ENCODE measurements at places on chromosomes 6 and 20.

DNA sequence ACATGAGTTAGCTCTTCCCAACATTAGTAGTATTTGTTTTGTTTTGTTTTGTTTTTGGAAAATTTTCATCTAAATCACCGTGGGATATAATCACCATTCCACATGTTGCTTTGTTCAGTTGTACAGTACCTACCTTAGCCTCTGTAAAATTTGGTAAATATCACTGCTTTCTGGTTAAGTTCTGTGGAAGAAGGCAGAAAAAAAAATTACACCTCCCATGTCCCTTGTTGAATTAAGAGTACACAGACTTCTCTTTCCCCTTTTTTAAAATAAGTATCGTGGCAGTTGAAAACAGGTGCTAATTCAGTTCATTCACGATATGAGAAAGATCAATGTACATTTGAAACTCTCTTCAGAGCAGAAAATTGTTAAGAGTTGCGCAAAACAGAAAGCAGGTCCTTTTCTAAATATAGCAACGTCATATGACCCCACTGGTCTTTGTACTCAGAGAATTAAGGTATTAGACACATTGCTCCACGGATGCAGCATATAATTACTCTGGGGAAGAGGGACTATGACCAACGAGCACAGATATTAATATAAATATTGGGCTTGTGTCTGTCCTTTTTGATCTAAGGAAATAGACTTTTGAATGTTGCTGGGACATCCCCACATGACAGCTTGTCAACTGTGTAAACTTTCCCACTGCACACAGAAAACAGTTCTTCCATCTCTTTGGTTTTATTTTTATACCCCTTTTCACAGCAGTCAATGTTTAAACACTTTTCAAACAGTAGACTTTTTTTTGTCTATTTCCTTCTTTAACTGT is 58.6 kb upstream of the ZNF217 start:
- DNase-seq, result no peak

DNA sequence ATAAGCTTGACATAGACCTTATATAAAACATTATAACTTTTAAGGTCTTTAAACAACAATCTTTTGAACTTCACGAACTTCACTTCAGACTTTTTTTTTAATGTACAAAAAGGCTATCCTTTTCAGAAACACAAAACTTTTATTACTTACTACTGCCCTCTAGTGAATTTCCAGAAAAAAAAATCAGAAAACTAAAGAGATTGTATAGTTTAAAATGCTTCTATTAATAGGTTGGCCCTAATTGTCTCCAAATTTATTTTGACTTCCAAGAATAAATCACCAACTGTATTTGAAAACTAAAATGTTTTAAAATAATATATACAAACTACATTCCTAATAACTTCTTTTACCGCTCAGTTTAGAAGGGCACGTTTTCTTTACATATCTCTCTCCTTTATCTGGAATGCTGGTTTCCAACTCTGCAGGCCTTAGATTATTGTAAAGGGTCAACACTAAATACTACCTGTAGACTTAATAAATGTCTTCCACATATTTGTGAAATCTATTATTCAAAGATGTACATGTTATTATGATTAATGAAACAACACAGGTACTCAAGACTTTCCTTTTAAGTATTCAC is 66.8 kb downstream of the LMBRD1 start:
- DNase-seq, result no peak

- DNase-seq, result no peak
Measured at GRCh38 chr20:19143890-19144289, 68.6 kb upstream of the SLC24A3 start.

DNA sequence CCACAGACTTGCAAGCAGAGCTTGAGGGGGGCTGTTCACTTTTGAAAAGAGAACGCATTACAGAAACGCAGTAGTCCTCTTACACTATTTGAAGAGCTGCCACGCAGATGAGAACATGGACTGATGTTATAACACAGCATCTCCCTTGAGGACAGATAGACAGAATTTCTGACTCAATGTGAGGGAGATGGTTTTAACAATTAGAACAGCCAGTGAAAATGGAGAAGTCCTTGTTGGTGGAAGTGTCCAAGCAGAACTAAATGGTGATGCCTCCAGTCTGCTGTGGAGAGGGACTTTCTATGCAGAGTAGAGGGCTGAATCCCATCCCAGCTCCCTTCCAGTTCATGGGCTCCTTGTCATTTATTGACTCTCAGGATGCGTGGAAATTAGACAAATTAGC is 100.0 kb downstream of the RREB1 start:
- DNase-seq, result no peak

- DNase-seq, result no peak
Measured at GRCh38 chr6:28653876-28654275, 128.2 kb downstream of the GPX5 start.

GRCh38 chr20:24066076-24066700 is 77.6 kb upstream of the GGTLC1 start:
- DNase-seq, result no peak

- DNase-seq, result no peak
Measured at GRCh38 chr6:25312703-25313102, 33.5 kb downstream of the CARMIL1 start.

GRCh38 chr6:14060971-14061370 is 56.6 kb upstream of the CD83 start:
- DNase-seq, result no peak

DNA sequence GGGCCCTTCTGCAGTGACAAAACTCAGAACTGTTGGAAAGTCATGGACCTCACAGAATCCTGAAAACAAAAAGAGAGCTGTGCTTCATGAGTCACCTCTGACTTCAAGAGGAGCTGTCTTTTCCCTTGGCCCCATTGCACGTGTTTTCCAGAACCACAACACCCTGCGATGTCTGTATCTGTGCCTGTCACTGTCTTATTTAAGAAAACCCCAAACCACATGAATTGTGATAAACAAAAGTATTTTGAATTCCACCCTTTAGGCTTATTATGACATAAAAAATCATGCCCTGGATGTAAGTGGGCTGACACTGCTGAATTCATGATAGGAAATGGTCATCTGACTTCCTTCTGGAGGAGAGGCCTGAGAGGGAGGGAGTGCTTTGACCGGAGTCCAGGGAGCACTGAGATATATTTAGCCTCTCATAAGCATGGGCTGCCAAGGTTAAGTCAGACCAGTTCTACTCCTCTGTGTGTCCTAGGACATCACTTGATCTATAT is 96.4 kb upstream of the DUSP22 start:
- no peak for DNase-seq

DNA sequence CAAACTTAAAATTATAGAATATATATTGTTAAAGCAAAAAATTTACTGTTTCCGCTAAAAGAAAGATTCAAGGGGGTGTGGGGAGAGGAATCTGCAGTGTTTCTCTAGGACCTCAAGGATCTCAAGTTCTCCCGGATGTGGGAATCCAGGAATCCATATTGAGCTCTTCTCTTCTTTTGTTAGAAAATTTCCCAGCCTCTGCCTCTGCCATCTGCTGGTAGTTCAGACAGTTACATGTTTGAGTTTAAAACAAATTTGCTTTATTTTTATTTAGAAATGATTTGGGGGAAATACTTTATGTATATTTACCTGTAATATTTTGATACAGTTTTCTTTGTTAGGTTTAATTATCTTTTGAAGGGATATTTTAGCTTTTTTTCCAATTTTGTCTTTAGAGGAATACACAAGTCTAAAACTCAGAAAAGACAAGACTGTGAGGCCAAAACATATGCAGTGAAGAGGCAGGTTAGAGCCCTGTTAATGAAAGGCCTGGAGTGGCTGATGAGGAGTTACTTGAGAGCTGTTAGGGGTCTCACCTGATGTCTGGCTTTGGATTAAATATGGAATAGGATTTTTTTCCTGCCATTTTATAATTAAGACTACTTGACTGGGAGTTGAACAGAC is 268.8 kb downstream of the ARID1B start:
- no peak for DNase-seq

GRCh38 chr6:25477006-25477590 is 174.9 kb upstream of the SCGN start:
- no peak for DNase-seq

GRCh38 chr6:2460216-2460745 is 214.9 kb upstream of the GMDS start:
- DNase-seq, result no peak

- DNase-seq, result no peak
Measured at GRCh38 chr6:26123947-26124780, 36.9 kb downstream of the HFE start.

DNA sequence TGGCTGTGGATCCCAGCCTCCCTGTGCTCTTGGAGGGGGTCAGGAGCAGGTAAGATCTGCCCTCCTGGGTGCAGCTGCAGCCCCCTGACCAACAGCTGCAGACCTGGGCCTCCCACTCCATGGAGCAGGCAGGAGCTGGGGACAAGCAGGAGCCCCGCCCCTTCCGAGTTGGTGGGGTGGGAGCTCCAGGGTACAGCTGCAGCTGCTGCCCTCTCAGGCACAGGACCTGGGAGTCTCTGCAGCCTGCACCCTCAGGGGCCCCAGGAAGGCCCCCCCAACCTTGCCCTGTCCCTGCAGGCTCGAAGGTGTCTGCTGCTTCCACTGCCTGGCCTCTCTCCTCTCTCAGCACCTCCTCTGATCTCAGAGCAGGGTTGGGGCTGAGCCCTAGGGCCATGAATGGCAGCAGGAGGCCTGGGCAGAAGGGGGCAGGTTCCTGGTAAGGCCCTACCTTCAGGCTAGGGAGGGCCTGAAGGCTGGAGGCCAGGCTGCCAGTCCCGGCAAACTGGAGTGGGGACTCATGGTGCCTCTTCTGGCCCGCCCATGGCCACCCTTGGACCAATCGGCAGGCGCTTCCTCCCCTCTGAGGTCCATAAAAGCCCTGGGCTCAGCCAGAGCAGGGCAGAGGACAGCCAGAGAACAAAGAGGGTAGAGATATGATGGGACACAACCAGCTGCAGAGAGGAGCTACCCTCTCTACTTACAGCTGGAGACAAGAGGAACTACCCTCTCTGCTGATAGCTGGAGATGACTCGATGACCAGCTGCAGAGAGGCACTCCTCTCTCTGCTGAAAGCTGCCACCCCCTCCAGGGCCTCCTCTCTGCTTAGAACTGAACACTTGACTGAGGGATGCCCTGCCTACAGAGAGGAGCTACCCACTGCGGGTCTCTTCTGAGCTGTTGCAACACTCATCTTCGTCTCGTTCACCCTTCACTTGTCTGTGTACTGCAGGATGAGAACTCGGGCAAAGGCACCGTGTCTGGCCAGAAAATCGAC is 7.8 kb upstream of the PACSIN1 start:
- no peak for DNase-seq

DNA sequence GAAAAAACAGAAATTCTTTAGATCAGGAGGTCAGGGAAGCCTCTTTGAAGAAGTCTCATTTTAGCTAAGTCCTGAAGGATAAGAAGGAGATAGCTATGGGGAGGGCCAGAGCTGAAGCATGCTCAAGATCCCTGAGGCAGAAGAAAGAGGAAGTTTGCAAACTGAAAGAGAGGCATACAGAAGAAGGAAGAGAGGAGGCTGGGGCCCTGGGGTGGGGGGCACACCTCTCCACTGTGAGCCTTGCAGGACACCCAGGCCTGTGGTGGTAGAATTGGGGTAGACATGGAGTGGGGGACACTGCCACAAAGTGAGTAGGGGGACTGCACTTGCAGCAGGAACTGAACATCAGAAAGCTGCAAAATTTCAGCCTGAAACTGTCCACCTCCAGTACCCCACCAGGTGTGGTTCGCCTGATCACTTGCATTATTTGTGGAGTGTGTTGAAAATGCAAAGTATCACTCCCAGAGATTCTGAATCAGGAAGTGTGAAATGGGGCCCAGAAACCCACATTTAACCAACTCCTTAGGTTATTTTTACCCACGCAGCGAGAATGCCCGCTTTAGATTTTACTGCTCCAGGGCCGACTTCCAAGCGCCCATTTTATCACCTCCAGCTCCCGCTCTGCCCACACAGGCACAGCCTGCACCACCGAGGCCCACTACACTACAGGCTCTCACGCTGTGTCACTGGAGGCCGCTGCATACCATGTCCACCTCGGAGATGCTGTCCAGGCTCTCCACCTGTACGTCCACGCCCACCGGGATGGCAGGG is 44.0 kb downstream of the GABRR2 start:
- no peak for DNase-seq

- no peak for DNase-seq
Measured at GRCh38 chr6:139982652-139983295, 608.3 kb upstream of the CITED2 start.

DNA sequence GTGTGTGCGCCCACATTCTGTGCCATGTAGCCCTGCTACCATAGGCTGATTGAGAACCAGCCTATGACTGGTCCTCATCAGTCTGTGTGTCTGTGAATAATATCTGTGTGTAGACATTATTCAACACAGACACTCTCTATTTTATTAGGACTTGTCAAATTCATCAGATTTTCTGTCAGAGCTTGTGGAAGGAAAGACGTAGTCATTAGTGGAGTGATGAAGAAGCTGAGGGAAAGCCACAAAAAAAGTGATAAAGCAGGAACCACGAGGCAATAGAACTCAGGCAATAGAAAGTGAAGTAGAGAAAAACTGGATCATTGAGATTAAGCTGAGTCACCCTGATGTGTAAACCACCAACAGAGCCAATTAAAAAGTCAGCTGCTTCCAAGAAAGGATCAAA is 122.2 kb upstream of the MARCKS start:
- no peak for DNase-seq

- DNase-seq, result no peak
Measured at GRCh38 chr20:45649312-45649863, 18.3 kb upstream of the WFDC9 start.

- DNase-seq, result no peak
Measured at GRCh38 chr6:11920566-11920965, 91.5 kb upstream of the HIVEP1 start.

DNA sequence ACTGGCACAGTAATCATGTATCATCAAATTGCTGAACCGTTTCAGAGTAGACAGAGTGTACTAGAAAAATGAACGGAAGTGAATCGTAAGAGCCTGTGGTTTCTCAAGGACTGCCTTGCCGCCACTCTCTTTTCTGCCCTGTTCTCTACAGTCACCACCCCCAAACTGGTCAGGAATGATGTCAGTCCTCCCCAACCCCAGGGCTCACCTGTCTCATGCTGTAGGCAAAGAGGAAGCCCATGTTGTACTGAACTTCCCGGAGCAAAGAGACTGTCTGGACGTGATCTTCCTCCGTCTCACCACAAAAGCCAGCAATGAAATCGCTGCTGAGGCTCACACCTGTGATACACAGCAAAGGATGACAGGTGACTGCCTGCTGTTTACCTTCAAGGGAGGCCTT is 31.0 kb downstream of the CDK5RAP1 start:
- peak; percentile 41 for DNase-seq

DNA sequence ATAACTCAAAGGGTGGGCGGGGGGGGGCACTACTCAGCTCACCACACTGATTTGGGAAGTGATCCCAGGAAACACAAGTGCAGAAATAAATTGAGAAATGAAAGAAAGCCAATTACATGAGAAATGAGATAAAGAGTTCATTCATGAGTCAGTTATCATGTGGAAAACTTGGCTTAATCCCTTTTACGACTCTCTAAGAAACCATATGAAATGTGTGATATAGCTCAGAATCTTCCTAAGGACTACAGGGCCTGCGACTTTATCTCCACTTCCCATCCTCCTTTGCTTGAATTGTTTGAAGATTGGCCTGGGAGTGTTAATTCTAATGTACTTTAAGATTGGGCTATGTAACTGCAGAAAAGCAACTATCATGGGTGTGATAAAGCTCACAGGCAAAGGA is 3.6 kb upstream of the BTN2A2 start:
- DNase-seq, result no peak

GRCh38 chr6:14210077-14210476 is 92.5 kb downstream of the CD83 start:
- no peak for DNase-seq

- DNase-seq, result no peak
Measured at GRCh38 chr20:57586370-57586793, 25.5 kb downstream of the PCK1 start.

GRCh38 chr6:97312241-97312640 is 29.2 kb upstream of the MMS22L start:
- DNase-seq, result no peak

All from stimulated activated CD4-positive, alpha-beta T cell treated with anti-CD3 and anti-CD28 coated beads, Interleukin-1b, Interleukin-23, amount 100 ng/mL, for 1 hour (primary cell).